ENCODE measurements at places on chromosomes 5 and 9. TPM values are rescaled to one million over a fixed set of nuclear protein-coding genes. Genes with fewer than 3 reads are reported as not detected.

DNA sequence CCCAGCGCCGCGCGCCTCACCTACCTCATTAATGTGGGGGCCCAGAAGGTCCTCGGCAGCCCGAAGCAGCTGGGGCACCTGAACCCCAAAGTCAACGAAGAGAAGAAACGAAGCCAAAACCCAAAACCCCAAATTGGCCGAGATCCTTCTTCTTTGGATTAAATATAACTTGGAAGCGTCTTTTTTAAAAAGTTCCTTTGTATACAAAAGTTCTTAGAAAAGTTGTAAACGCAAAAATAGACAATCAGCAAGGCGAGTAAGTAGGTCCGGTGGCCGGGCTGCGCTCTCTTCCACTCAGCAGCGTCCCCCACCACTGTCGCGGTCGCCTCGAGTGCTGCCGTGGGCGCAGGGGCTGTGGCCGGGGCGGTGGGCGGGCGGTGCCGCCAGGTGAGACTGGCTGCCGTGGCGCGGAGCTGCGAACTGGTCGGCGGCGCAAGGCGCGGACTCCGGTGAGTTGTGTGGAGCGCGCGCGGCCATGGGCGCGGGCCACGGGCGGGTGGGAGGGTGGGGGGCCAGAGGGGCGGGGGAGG lies 360 bp downstream of the KLF4 start:
- peak; percentile 34 for DNase-seq

- no peak for DNase-seq
Measured at GRCh38 chr5:943201-943917, 50.7 kb downstream of the TRIP13 start.

DNA sequence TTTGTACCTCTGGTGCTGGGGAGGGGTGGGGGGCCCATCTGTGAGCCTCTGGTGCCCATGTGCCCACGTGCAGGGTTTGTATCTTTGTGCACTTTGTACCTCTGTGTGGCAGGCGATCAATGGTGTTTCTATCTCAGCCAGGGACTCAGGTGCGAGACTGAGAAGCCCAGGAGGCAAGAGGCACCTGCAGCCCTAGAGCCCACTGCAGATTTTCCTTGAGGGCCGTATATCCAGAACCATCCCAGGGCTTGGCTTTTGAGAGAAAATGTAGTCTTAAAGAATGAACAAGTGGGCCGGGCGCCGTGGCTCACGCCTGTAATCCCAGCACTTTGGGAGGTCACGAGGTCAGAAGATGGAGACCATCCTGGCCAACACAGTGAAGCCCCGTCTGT lies 52.2 kb upstream of the KCNMB1 start:
- DNase-seq = no peak

- peak; percentile 49 for DNase-seq
Measured at GRCh38 chr9:86096386-86096785, 3.0 kb downstream of the GOLM1 start.

FAM221B gene
- total RNA-seq = not detected

DNA sequence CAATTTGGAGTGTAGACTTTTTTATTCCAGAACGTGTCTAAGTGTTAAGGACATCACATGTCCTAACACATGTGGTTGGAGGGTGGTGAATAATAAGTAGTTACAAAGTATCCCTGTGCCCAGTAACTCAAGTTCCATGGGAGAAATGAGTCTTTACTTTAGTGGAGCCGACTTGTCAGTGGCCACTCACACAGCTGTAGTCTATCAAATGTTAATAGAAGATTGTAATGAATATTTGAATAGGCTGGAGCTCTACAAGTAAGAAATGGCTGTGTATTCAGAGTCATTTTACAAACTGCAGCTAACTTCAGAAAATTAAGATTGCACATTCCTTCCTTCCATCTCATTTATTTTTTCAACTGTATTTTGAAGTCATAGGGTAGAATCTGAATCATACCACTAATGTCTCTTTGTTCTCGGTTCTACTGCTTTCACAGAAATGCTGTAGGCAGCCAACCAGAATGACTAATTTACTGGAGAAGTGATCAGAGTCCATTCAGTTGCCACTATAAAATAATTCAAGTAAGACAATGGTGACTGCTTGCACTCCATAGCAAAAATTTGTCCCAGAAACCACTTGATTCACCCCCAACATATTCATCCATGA lies 394.8 kb downstream of the NR2F1-AS1 start:
- DNase-seq = peak; percentile 82

DNA sequence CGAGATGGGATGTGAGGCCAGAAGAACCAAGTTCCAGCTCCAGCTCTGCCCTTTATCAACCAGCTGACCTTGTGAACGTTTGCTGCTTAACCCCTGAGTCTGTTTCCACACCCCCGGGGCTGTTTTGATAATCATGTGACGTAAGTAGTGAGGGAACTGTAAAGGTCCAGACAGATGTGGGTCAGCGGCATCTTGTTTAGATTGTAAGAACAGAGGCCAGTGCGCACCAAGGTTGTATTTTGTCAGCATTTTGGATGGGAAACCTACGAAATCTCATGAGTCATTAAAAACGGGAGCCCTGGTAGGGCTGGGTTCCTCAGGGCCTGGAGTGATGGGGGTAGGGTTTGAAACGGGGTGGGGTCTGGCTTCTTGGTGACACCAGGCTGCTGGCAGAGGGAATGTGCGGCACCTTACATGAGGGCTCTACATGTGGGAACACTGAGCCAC lies 13.8 kb upstream of the COL15A1 start:
- DNase-seq = no peak

PCDHGA2 gene
- total RNA-seq = 3.9 TPM

DNA sequence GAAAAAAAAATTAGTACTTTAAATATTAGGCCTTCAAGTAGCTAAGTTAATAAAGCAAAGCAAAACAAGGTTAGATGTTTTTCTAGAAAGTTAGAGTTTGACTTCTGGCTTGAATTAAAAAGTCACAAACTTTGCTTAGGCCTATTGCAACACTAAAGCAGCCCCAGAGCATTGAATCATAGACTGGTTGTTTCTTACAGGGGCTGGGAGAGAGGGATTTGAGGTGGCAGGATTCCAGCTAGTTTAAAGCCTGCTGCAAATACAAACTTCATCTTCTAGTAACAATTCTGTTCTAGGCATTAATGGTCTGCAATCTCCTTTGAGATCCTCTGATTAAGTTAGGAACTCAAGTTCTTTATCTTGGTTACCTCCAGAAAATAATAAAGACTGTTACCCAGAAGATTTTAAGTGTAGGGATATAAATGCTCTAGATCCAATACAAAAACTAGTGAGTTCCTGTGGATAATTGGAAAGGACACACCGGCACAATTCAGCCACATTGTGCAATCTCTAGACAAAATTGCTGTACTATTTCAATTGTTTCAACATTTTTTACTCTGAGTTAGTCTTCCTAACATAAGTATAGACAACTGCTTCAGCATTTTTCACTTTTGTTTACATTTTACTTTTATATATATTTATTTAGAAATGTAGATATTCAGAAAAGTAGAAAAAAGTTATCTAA lies 12.6 kb downstream of the OR13C5 start:
- DNase-seq = peak; percentile 63

TMEM252 gene
- total RNA-seq = not detected

DNA sequence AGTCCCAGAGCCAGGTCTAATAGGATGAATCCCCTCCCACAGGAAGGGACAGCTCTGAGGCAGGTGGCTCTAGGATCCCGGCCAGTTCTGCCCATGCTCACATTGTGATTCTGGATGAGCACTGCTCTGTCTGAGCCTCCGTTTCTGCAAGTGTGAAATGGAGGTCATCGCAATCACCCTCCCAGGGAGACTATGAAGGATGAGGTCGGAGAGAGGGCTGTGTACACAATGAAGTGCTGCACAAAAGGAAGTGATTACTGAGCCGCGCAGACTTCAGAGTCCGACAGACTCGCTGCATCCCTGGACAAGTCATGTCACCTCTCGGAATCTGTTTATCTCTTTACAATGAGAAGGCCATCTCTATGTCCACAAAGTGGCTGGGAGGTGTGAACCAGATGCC lies 21.7 kb downstream of the LHX6 start:
- DNase-seq = no peak

- DNase-seq = no peak
Measured at GRCh38 chr5:58444805-58445204, 15.1 kb downstream of the PLK2 start.

DNA sequence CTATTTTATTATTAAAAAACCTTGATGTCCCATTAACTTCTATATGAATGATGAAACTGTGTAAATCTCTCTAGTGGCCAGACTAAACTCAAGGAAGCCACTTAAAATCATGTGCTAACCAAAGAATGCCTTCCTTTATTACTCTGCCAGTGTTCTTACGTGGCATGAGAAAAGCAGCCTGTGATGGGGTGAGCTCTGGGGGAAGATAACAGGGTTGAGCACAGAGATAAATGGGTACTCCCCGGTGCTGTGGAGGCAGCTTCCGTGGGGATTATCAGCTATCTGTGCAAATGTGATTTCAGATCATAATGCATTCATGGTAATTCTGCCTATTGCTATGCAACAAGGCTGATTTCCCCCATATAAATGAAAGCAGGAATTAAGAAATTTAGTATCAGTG lies 181.3 kb downstream of the CAVIN4 start:
- DNase-seq = no peak

- no peak for DNase-seq
Measured at GRCh38 chr5:72445969-72446368, 61.2 kb downstream of the ZNF366 start.

SLC23A1 gene
- total RNA-seq = not detected

DNA sequence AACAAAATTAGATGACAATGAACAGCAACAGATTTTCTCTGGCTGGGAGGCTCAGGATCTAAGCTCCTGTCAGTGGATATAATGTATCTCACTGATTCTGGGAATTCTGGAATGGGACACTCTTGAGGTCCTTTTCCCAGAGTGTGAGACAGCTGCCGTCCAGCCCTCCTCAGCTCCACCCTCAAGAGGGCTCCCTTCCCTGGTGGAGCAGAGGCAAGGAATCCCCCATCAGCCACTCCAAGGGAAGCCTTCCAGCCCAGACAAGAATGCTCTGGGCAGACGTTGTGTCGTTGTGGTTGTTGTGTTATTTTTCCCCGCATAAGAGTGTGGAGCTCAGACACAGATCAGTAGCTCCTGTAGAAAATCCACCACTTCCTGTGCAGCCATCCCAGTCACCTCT lies 47.7 kb upstream of the ATP10B start:
- DNase-seq = no peak

DNA sequence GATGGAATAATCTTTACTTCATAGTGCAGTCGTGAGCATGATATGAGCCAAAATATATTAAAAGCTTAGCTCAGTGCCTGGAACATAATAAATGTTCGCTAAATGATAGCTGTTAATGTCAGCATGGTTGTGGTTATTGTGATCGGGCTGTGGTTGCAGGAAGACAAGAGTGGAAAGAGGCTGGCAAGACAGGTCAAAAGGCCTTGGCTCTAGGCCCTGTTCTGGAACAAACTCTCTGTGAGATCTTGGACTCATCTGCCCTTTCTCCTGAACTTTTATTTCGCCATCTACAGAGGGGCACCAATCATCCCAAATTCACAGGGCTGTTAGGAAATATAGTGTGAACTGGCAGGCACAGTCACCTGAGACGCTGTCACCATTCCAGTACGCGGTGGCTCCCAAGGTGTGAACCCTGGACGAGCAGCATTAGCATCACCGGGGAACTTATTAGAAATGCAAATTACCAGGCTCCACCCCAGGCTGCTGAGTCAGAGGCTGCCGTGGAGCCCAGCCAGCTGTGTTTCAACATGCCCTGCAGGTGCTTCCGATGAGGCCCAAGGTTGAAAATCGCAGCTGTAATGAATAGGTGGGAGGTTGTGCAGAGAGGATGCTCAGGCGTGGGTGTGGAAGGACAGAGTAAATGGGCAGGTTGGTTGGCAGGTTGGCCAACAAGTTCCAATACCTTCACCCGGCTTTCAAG lies 50.2 kb upstream of the SAP30L start:
- no peak for DNase-seq

DNA sequence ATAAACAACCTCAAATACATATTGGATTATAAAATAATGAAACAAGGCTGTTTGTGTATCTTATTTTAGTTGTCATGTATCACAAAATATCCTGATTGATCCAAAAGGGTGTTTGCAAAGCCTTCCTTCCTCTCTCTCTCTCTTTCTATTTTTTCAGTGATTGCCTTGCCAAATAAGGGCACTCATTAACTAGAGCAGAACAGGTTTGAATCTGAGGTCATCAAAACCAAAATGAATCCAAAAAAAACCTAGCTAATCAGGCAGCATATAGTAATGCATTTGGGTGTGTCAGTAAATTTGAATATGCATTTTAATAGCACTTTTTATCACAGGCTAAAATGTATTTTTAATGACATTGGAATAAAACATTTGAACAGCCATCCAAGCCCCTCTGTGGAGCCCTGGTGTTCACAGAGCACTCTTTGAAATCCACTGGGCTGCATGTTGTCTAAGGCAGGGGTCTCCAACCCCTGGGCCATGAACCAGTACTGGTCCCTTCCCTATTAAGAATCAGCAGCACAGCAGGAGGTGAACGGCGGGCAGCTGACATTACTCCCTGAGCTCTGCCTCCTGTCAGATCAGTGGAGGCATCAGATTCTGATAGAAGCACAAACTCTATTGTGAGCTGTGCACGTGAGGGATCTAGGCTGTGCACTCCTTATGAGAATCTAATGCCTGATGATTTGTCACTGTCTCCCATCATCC lies 171.8 kb upstream of the RAI14 start:
- DNase-seq = no peak

SAXO1 gene
- total RNA-seq = 0.18 TPM

- no peak for DNase-seq
Measured at GRCh38 chr5:172082180-172082579, 75.7 kb upstream of the FBXW11 start.

FOXD4L4 gene
- total RNA-seq = 0.09 TPM

DMRT3 gene
- not detected for total RNA-seq

DNA sequence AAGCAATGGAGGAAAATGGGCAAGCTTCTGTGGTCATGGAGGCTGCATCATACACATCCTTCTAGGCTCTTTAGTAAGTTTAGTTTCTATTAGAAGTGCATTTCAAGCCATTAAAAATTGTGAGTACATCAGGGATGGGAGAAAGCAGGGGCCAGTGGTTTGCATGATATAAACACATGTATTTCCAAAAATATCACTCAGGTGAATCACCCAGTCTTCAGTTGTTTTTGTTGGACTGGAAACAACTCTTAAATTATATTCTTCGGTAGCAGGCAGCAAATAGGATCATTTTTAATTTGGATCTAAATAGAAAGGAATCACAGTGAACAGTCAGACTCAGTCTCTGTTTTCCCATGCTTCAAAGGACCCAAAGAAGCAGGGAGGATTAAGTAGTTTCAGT lies 657.9 kb downstream of the TLR4 start:
- DNase-seq = no peak

SPARC gene
- 5,653 TPM for total RNA-seq

DNA sequence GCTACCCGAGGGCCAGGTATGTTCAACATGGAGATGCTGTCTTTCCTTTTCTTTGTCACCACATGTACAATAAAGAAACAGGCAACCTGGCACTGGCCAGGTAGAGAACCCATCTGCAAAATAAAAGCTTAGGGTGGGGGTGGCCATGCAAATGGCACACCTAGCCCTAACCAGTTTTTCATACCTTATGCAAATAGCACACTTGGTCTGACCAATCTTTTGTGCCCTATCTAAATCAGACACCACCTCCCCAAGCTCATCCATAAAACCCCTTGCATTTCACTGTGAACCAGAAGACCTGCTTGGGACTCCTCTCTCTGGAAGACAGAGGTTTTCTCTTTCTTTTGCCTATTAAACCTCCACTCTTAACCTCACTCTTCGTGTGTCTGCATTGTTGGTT lies 33.9 kb downstream of the JAKMIP2 start:
- DNase-seq = no peak

OTP gene
- total RNA-seq = not detected

RORB gene
- total RNA-seq = 22.0 TPM

MARCOL gene
- not detected for total RNA-seq

UNC5A gene
- not detected for total RNA-seq
